AG09309 (cell line): ENCODE measurements at places on chromosomes 7 and 10.

GRCh38 chr10:77846718-77847311 is 79.7 kb downstream of the DLG5 start:
- DNase-seq, result no peak

DNA sequence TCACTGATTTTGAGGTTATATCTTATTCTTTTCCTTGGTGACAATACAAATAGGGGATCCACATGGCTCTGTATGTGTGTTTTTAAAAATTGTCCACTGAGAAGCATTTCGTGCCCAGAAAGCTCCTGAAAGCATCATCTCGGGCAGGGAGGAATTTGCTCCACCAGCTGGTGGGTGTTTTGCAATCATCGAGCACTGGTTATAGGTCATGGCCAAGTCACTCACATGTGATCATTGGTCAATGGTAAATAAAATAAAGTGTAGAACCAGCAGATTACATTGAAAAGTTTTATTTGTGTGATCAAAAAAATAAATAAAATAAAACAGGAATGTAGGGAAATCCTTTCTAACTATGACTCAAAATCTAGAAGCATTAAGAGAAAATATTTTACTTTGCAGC is 23.0 kb upstream of the SNX13 start:
- peak; percentile 46 for DNase-seq

- no peak for DNase-seq
Measured at GRCh38 chr10:6050801-6051445, 11.2 kb downstream of the IL2RA start.

DNA sequence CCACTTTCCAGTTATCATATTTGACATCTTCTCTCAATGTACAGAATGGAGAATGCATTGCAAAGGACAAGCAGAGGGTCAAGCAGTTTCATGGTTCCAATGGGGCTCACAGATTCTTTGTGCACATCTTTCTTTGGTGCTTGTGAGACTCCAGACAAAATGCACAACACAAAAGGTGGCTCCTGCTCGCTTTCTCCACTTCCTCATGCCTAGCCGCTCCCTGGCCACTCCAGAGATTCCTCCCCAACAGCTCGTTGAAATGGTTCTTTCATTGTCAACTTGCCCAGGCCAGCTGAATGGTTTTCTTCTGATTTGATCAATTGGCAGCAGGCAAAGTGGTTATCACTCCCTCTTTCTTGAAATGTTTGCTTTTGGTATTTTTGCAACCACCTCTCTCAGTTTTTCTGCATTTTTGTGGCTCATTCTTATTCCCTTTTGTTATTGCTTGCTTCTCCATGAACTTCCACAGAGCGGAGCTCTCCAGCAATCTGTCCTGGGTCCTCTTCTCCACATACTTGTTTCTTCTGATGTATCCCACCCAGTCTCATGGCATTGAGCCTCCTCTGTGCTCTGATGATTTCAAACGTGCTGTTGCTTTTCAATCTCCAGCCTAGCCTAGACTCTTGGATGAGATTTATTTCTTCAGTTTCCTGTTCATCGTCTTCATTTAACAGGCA is 507.8 kb upstream of the MKI67 start:
- DNase-seq, result no peak

GRCh38 chr7:43511029-43511428 is 71.9 kb upstream of the STK17A start:
- DNase-seq, result no peak

DNA sequence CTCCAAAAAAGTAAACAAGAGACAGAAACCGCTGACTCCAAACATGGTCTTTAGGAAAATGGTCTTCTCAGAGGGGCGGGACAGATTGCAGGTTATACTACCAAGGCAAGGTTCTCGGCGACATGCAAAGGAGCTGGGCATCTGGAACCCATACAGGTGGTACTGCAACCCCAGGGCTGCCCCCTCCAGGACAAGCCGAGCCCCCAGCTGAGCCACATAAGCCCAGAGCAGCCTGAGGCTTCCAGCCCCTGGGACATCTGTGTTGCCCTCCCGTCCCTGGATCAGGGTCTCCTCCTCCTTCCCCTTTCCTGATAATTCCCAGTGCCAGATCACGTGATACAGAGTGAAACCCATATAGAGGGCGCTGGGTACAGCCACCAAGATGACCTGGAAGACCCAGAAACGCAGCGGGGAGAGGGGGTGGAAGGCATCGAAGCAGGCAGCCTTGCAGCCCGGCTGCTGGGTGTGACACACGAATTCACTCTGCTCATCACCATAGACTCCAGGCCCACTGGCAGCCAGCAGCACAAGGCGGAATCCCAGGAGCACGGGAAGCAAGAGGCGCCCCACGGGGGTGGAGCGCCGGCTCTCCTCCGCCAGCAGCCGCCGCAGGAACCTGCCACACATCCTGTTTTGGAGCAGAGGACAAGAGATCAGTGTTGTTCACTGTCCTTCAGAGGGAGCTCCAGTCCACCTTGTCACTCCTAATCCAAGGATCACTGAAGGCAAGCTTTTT is at the start of gene GJC3:
TSS of gene GJC3 (minus strand) at position 627 of the 736 bp plus-strand sequence. CDS start at position 627, 0 bp downstream.
- DNase-seq, result no peak

DNA sequence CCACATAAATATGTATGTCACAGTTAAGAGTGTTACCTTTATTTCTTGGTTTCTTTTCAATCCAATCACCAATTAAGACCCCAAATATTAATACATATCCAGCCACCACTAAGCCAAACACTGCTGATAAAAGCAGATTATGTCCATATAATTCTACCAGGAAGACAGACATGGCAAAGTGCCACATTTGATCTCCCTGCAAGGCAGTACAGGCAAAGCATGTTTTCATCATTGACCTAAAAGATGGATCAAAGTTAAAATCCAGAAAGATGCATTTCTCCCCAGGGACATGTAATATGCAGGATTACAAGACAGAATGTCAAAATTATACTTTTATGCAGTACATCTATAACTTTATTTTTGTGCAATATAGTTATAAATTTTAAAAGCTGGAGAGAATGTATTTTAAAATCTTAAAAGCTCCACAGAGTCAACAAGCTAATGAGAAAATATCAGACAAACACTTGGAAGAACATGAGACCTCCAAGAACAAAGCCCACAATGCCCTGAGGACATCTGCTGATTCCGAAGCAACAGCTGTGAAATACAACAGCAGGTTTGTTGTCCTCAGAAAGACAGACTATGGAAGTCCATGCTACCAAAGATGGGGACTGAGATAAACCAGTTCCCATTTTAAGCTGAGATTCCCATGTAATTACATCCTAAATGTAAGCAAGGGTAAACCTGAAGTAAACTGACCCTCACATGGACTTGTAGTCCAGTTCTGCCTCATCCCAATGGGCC is 54.5 kb upstream of the TOMM7 start:
- no peak for DNase-seq

DNA sequence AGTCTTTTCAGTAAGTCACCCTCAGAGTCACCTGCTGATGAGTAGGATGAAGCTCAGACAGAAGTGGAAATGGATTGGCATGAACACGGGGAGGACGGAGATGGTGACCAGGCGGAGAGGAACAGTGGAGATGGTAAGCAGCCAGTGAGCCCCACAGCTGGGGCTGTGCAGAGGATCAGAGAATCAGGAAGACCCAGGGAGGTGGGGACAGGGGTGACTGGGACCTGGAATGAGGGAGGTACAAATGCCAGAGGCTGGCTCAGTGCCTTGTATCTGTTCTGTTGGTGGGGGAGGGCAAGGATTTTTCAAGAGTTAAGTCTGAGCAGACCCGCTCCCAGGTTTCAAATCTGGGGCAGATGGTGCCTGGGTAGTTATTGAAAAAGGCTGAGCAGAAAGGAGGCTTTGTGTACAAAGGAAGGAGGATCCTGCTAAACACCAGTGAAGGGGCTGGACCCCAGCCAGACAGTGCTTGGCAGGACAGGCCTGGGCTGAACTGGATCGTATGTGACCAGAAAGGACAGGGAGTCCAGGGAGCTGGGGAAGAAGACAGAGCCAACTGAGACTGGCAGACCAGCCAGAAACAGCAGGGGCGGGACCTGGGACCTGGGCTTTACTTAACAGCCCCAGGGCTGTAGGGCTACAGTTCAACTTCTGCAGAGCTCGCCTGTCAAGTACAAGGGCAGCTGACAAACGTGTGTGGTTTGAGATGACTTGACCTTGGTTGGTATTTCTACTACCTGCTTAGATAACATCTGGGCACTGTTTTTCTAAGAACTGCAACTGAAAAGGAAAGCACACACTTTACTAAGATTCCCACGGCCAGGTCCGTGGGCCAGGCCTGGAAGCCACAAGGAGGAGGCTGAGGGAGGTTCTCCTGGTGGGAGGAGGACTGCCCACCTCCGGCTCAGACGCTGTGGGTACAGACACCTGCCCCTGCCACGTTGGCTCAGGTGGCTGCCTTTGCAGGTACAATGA is 13.2 kb upstream of the FRMPD2 start:
- no peak for DNase-seq

- no peak for DNase-seq
Measured at GRCh38 chr7:137547485-137547884, 204.0 kb upstream of the PTN start.

- DNase-seq, result no peak
Measured at GRCh38 chr7:135392701-135393100, 117.2 kb downstream of the CNOT4 start.

DNA sequence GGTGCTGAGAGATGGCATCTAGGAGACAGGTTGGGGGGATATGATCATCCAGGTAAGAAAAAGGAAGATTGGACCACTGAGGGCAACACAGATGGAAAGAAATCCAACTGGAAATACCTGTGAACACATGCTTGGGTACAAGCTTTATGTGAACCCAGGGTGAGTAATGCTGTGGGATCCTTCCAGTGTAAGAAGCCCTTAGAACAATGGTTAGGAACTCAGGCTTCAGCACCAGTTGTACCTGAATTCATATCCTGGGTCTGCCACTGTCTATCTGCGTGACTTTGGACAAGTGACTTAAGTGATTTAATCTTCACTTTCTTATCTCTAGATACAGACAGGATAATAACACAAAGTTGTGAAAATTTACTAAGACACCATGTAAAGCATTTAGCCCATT is 131.0 kb downstream of the ST7 start:
- no peak for DNase-seq

GRCh38 chr7:139427788-139428187 is 55.7 kb downstream of the KLRG2 start:
- no peak for DNase-seq

DNA sequence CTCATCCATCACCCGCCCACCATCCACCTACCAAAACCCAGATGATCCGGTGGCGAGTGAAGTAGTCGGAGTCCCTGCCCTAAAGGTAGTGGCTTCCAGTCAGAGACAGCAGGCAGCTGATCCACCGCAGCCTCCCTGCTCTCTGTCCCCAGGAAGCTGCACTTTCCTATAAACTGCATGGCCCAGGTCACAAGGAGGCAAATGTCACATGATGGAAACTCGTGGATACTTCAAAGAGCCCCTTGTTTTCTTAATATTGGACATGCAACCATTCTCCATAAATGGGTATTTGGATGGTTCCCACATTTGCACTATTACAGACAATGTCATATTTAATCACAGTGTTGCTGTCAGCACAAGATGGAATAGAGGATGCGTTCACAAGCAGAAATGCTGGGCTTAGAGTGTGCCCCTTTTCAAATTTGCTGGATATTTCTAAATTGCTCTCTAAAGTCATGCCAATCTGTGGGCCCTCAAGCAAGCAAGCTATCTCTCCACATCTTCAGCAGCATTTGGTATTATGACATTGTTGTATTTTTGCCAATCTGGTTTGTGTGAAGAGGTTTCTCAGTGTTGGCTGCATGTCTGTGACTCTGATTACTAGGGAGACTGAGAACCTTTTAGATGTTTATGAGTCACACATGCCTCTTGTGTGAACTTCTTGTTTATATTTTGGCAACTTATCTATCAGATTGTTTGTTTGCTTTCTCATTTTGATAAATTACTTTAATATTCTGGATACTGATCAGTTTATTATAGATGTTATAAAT is 822.0 kb downstream of the TNS3 start:
- peak; percentile 49 for DNase-seq

- no peak for DNase-seq
Measured at GRCh38 chr10:69146759-69147158, 22.8 kb downstream of the VPS26A start.

DNA sequence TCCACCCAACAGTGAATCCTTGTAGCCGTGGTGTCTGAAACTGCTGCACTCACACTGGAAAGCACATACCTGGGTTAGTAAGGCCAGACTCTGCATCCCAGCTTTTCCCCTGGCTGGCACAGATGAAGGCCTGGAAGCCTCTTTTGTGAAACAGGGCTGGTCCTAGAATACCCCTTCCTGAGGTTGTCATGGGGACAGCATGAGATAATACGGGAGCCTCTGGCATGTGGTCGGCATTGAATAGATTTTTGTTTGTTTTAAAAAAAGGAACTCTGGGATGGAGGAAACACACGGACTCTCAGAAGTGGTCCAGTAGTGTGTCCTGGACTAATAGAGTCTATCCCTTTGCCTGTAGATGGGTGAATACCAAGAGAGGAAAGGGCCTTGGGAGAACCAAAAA is 129.7 kb downstream of the TMEM178B start:
- no peak for DNase-seq

DNA sequence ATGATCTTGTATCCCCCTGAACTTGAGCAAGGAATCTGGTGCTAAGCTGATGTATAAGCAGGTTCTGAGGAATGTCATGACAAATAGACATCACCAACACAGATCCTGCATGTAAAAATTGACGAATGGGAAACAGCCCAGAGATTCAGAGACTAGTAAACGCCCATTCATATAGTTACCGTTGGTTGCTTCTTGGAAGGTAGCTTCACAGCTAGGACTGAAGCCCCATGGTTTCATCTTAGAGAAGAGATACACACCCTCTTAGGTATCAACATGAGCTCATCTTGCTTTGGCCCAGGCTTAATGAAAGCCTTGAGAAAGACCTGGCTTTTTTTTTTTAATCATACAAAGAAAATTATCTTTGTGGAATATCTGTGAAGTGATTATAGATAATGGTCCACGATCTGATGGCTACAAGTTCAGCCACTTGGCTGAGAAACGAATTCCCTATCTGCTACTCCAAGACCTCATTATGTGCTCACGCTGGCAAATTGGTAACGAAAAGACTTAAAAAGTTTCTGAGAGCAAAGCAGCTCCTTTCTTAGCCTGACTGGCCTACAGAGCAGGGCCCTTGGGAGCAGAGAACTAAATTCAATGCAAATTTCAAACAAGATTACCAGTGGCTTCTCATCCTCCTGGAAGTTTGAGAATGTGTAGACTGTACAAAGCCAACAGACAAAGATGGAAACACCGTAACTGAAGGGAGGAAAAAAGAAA is 181.1 kb downstream of the NRP1 start:
- DNase-seq, result no peak

- no peak for DNase-seq
Measured at GRCh38 chr10:130040351-130040750, 70.3 kb downstream of the C10orf143 start.

GRCh38 chr7:35036361-35037171 is 719 bp downstream of the DPY19L1 start:
- DNase-seq, result no peak

- DNase-seq, result no peak
Measured at GRCh38 chr10:78634389-78634815, 434.4 kb upstream of the ZMIZ1 start.
